ENCODE measurements at places on chromosomes 1 and 21.

DNA sequence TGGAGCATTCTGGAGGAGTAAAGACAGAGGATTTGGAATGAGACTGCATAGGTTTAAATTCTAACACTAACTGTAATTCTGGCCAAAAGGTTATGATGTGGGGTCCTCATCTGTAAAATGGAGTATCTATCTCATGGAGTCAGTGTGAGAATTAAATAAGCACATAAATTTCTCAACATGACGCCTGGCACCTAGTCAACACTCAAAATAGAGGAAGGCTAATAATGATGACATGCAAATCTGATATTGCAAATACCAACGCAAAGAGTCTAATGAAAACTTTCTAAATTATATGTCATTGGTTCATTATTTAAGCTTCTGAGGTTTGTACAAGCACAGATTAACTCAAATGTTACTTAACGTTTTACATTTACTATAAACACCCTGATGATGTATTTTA lies 29.6 kb downstream of the APP start:
- no peak for DNase-seq

- DNase-seq, result no peak
These were observed 87.0 kb downstream of the DENND1B start for GRCh38 chr1:197688233-197688632.

DNA sequence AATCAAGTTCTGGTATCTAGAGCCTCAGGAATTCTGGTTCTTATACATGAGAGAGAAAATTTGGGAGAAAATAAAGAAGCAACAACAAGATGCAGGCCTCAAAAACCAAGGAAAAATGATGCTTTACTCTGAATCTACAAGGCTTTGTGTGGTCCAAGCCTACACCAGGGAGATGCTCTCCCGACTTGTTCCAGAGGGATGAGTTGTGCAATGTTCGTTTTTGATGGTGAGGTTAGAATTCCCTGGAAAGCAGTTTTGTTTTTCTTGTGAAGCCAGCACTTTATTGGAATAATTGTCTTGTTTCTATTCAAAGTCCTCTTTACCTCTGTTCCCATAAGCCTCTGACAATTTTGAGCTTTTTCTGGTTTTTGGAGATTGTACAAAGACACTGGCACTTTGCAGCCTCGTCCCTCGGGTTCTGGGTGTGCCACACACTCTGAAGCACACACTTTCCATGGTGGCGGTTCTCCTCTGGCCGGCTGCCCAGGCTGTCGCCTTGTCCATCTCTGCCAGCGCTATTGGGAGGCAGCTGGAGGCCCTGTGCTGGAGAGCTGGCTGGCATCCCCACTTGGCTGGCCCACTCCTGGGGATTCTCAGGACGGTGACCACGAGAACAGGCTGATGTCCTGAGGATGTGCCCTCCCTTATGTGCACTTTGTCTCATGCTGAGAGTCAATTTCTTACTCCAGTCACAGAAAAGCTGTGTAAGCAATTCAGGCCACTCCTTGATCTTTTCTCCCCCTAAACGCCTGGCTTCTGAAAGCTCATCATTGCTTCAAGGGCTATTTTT lies 70.2 kb downstream of the EDEM3 start:
- DNase-seq, result no peak

- no peak for DNase-seq
These were observed 107.7 kb downstream of the BACH1 start for GRCh38 chr21:29406385-29406784.

DNA sequence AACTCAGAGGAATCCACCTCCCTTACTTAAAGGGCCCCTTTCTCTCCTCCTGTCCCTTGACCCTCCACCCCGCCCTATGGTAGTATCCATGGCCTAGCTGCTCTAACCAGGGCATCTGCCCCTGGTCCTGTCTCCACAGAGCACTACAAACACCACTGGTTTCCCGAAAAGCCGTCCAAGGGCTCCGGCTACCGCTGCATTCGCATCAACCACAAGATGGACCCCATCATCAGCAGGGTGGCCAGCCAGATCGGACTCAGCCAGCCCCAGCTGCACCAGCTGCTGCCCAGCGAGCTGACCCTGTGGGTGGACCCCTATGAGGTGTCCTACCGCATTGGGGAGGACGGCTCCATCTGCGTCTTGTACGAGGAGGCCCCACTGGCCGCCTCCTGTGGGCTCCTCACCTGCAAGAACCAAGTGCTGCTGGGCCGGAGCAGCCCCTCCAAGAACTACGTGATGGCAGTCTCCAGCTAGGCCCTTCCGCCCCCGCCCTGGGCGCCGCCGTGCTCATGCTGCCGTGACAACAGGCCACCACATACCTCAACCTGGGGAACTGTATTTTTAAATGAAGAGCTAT lies 1.7 kb downstream of the BTG2 start:
- DNase-seq, result no peak

DNA sequence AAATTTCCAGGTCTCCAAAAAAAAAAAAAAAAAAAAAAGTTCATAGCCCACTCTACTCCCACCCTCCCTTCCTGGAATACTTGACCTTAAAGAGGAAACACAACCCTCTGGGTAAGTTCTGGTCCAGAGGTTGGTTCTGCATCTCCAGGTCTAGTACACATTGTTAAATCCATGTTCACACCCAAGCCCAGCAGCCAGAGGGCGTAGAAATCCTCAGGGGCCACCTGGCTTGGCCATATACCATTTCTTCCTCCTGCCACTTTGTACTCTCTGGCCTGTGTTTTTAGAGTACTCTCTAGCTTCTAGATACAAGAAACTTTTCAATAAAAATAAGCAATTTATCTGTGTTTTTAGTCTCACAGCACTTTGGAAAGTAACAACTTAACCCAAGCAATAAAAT lies 89.3 kb downstream of the PHTF1 start:
- DNase-seq, result no peak

GRCh38 chr21:38544661-38545060 lies 46.4 kb upstream of the ERG start:
- DNase-seq, result no peak

DNA sequence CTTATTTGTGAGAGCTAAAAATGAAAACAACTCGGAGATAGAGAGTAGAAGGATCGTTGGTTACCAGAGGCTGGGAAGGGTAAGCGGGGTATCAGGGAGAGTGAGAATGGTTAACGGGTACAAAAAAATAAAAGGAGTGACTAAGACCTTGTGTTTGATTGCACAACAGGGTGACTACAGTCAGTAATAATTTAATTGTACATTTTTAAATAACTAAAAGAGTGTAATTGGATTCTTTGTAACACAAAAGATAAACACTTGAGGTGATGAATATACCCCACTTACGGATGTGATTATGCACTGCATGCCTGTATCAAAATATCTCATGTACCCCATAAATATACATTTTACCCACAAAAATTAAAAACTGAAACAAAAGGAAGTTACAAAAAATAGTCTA lies 29.4 kb downstream of the FOXJ3 start:
- no peak for DNase-seq

GRCh38 chr1:220950576-220950975 lies 71.3 kb downstream of the HLX start:
- no peak for DNase-seq

GRCh38 chr1:233695901-233696300 lies 82.0 kb downstream of the KCNK1 start:
- no peak for DNase-seq

GRCh38 chr1:200262326-200262965 lies 147.4 kb downstream of the ZNF281 start:
- DNase-seq, result no peak

DNA sequence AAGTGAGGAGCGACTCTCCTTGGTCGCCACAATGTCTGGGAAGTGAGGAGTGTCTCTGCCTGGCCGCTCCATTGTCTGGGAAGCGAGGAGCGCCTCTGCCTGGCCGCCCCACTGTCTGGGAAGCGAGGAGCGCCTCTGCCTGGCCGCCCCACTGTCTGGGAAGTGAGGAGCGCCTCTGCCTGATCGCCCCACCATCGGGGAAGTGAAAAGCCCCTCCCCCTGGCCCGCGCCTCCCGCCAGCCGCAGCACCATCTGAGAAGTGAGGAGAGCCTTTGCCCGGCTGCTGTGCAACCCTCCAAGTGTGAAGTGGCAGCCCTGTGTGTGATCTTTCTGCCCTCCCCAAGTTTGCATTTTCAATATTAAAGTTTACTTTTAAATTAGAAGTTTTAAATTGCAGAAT lies 95.0 kb upstream of the PPP2R5A start:
- no peak for DNase-seq

DNA sequence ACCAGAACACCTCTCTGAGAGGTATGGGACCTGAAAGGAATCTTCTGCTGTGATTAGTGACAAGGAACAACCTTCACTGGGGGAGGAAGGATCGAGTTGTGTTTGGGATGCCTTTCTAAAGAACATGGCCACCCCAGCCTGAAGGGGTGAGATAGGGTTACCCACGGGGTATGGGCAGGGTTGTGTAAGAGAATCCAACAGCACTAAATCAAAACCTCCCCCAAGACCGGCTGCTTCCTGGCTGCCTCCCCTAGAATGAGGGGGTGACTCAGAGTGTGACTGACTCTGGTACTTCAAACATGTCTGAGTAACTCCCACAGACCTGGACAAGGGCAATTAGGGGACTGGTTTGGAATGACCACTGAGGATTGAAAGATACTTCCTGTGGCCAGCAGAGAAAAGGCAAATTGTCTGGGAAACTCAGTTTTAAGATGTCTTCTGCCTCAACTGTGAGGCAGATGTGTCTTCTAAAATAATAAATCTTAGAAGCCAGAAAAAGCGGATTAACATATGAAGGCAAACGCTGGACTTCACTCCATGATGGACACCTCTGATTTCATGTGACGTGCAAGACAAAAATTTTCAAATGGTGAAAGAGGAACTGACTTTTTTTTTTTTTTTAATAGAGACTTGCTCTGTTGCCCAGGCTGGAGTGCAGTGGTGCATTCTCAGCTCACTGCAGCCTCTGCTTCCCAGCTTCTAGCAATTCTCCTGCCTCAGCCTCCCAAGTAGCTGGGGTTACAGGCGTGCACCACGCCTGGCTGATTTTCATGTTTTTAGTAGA lies 6.7 kb upstream of the PTPN14 start:
- DNase-seq, result no peak

DNA sequence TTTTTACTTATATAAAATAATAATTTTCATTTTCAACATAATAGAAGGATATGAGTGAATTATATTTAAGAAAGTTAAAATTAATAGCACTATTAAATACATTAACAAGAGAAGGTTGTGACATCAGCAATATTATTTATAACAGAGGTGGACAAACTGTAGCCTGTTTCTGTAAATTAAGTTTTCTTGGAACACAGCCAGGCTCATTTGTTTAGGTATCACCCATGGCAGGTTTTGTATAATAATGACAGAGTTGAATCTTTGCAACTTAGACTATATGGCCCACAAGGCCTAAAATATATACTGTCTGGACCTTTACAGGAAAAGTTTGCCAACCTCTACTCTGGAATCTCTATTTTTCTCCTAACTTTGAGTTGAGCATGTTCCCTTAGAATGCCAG lies 42.8 kb upstream of the CACYBP start:
- no peak for DNase-seq

- no peak for DNase-seq
These were observed 29.4 kb upstream of the CD101 start for GRCh38 chr1:116971965-116972673.

GRCh38 chr21:37699024-37699775 lies 217.1 kb downstream of the KCNJ6 start:
- no peak for DNase-seq

DNA sequence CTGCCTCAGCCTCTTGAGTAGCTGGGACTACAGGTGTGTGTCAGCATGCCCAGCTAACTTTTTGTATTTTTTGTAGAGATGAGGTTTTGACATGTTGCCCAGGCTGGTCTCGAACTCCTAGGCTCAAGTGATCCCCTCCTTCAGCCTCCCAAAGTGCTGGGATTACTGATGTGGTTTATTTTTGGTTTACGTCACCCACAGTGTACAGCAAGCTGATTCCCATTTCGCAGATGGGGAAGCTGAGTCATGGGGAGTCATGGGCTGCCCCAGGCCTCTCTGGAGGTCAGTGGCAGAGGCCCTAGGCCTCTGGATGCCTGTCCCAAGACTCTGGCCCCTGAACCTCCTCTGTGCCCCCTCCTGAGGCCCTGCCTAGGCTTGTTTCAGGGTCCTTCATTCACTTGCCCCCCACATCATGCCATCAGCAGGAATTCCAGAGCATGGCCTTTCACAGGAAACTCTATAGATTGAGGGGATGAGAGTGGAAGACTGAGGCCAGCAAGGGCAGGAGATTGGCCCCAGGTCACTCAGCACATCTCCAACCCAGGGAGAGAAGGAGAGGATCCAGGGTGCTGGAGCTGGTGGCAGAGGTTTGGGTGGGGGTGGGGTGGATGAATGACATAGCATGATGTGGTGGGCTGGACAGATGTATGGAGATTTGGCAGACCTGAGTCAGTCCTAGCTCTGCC lies 266.0 kb downstream of the PTPRU start:
- DNase-seq, result no peak

DNA sequence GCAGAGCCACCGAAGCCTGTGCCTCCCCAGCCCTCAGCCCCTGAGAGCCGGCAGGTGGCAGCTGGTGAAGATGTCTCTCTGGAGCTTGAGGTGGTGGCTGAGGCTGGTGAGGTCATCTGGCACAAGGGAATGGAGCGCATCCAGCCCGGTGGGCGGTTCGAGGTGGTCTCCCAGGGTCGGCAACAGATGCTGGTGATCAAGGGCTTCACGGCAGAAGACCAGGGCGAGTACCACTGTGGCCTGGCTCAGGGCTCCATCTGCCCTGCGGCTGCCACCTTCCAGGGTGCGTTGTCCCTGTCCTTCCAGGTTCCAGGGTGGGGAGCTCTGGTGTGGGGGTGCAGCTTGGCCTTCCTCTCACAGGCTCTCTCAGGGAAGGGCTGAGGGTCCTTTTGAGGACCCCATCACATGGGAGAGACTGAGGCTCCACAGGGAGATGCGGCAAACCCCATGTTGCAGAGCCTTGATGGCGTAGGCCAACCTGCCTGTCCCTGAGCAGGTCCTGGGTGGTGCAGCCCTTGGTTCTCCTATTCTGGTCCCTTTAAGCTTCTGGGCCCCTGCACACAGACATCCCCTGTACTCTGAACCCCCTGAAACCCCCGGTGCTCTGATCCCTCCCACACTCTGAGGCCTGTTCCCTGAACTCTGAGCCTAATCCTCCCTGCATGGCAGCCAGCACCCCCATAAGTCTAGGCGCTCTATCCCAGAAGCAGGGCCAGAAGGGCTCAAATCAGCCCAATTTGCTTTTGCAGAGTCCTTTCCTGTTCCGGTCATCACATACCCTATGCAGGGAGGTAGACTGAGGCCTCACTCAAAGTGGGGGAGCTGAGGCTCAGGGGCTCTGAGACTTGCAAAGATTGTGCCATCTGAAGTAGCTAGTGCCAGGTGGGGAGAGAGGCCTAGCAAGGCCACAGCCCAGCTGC lies 88.5 kb downstream of the TRIM11 start:
- no peak for DNase-seq

All from esophagus squamous epithelium (tissue), 5 donors.